AG20443 (cell line): ENCODE measurements at places on chromosomes 4 and X.

- no peak for DNase-seq
Observed at GRCh38 chr4:37562592-37562991, 123.6 kb downstream of the RELL1 start.

DNA sequence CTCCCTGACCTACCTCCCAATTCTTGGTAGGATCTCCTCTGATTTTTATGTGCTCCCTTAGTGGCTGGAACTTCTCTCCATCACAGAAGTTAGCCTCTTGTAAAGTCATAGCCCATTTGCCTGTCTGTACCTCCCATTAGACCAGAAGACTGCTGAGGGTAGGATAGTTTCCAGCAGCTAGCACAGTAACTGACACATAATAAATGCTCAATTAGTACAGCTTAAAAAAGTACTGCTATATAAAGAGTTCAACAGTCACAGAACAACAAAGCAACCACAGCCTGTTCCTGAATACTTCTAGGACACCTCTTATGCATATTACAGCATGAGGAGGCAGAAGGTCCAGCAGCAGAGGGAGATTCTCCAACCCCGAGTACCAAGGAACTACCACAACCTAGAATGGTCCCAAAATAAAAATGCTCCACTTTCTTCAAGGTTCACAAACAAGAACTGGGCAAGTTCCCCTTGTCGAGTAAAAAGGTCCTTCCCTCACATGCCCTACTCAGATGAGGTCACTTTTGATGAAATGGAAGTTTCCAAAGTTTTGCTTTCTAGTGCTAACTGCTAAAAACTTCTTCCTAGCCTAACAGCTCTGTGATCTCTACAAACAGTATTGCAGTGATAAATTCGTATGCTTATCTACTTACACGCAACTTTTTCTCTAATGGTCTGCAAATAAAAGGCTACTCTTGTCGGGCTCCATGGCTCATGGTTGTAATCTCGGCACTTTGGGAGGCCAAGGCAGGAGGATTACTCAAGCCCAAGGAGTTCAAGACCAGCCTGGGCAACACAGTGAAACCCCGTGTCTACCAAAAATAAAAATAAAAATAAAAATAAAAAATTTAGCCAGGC, 12.8 kb downstream of the MECP2 start:
- no peak for DNase-seq

GRCh38 chr4:40357738-40358137, 22.6 kb downstream of the CHRNA9 start:
- DNase-seq = no peak

DNA sequence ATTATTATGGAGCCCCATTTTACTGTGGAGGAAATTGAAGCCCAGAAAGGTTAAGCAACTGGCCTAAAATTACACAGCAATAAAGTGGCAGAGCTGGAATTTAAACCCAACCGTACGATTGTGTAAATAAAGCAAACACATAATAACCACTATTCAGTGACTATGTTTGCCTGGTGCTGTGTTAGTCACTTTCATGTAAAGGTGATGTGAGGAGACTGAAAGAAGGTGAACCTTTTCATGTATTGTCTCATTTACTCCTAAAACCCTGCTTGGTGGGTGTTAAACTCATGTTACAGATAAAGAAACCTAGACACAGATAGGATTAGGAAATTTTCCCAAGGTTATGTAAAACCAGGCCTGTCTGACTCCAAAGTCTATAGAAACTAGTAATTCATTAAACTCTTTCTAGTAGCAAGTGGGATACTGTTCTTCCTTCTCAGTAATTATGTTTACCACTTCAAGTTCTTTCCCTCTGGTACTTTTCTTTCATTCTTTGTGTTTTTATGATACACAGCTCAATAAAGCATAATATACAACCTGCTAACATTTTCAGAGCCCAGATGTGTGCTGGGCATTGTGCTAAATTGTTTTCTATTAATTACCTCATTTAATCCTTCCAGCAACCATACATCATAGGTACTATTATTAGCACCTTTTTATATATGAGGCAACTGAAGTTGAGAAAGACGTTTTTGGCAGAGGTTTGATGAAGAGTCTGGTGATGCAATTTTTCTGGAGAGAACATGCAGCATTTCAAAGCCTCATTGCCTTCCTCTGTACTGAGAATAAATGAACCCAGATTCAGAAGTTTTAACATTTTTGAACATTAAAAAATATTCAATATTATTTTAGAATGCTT, 202.7 kb downstream of the SPRY1 start:
- peak; percentile 32 for DNase-seq

DNA sequence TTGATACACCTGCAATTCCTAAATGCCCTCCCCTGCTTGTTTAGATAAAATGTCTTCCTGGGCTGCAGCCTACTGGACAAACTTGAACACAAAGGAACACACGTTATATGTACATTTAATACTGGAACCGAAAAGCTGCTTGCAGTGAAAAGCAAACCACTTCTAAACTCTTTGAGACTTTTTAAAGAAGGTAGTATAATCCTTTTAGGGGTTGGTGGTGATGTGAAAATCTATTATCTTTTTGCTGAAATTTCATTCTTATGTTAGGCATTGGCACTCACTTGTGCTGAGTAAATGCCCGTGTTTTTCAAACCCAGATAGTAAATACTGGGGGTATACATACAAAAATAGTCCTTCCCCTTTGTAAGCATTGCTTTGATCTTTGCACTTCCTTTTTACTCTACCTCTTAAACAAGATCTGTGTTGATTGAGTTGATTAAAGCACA, 2.2 kb downstream of the NFKB1 start:
- no peak for DNase-seq

DNA sequence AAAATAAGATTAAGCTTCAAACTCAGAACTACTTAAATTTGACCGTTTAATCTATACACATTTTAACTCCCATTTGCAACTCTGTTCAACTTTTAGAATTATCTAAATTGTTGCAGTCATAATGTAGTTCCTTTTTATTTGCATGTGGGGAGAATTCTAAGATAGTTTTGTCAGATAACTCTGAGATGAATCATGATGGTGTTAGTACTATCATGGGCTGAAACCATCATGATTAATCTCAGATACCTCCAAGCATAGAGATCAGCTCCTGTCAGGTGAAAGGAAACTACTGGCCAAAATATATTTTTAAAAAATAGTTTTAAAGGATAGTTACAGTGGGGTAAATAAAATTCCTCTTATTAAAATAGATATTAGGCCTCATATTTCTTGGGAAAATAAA, 39.0 kb downstream of the FBXO8 start:
- DNase-seq = peak; percentile 7

DNA sequence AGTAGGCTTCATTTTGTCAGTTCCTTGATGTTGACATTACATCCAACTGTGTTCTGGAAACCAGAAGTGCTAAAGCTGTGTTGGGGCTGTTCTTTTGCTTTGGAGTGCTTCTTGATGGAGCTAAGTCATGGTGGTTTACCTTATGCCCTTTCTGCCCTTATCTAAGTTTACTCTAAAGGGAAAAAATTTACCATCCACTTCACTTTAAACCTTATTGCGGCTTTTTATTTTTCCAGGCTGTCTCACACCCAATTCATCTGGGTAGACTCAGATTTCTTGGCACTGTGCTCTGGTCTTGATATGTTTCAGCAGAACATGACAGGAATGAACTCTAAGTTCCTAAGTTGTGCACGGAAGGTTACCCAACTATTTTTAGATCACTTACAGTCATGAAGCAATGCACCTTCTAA, 104.7 kb upstream of the TTC29 start:
- no peak for DNase-seq

GRCh38 chr4:88993246-88993645, 63.7 kb downstream of the FAM13A start:
- DNase-seq = no peak
